ENCODE measurements at places on chromosomes 4 and X.

GRCh38 chr4:131649227-131649626 lies 1499.9 kb upstream of the PCDH10 start:
- no peak for DNase-seq

DNA sequence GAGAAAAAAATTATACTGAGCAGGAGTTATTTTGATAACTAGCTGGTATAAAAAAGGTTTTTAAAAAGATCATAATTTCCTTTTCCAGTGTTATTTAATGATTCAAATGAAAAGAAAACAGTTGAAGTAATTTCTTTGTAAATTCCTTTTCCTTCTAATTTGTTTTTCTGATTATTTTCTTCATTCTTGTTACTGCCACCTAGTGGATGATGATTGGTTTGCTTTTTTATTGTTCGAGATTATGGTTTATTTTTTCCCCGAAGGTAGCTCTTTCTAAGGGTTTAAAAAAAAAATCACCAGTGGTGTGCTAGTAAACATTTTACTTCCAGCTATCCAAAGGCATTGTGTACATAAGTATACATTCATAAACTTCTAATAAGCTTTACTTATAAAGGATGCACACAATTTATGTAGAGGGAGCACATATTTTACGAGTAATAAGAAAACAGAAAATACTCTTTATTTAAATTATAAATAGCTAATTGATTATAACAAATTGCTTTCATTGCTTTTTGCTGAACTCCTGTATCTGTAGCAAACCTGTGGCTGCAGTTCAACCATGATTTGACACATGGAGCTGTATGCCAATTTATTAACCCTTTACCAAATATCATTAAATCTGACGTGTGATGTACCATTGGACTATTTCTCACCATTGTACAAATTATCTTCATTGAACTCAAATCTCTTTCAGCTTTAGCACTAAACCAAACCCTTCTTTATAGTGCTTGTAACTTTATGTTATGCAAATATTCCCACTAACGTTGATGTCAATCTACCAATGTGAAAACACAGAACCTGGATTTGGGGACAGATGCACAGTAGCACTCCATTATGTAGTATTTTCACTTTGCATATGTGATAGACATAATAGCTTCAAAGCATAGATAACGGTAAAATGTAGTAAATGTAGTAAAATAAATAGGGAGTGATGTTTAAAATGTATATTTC lies 97.8 kb upstream of the ANK2 start:
- DNase-seq: no peak

DNA sequence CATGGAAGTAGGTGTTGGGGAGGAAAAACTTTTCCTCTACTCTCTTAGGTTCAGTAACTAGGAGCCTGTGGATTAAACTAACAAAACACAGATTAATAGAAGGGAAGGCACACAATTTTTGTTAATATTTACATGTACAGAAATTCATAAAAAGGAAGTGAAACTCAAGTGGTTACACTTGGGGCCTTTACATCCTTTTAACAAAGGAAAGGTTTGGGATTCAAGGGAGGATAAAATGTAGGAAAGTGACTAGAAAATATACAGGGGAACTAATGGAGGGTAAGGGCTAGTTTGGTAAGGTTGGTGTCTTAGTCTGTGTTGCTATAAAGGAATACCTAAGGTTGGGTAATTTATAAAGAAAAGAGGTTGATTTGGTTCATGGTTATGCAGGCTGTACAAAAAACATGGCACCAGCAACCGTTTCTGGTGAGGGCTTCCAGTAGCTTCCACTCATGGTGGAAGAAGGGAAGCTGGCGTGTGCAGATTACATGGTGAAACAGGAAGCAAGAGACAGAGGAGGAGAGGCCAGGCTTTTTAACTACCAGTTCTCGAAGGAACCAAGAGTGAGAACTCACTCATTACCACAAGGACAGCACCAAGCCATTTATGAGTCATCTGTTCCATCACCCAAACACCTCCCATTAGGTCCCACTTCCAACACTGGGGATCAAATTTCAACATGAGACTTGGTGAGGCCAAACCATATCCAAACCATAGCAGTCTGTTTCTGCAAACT lies 124.4 kb downstream of the CHRDL1 start:
- DNase-seq: no peak

DNA sequence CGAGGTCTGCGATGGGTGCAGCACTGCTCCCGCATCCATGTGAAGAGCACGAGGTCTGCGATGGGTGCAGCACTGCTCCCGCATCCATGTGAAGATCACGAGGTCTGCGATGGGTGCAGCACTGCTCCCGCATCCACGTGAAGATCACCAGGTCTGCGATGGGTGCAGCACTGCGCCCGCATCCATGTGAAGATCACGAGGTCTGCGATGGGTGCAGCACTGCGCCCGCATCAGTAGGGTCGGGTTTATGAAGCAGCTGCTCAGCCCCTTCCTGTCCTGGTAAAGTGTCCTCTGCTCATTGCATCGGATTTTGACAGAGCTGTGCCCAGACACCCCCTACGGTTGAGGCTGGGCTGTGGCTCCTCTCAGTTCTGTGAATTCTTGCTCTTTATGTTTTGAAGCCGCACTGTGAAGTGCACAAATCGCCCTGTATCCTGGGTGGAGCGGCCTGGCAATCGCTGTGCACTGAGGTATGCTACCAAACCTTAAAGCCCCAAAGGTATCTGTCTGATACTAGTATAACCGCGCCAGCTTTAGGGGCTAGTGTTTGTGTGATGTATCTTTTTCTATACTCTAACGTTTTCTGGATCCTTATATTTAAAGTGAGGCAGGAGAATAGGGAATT lies 98.7 kb downstream of the CPZ start:
- DNase-seq: no peak

DNA sequence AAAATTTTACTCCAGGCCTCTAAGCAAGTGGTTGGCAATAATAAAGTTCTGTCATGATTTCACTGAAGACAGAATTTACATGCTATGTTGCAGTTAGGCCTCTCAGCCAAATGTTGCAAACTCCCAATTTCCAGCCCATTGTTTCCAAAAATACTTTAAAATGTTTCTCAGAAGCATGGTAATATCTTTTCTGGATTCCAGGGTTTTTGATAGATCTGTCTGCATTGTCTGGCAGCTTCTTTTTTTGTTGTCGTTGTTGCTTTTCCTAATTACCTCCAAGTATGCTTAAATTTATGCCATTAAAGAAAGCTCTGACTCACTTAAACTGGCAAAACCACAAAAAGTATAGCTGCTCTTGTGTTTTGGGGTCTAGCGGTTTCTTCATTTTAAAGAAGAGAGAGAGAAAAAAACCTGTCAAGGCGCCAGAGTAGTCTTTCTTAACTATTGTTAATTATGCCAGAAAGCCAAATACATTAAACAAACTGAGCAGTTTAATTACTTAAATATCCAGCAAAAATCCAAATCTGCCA lies 97.0 kb downstream of the AGTR2 start:
- no peak for DNase-seq

DNA sequence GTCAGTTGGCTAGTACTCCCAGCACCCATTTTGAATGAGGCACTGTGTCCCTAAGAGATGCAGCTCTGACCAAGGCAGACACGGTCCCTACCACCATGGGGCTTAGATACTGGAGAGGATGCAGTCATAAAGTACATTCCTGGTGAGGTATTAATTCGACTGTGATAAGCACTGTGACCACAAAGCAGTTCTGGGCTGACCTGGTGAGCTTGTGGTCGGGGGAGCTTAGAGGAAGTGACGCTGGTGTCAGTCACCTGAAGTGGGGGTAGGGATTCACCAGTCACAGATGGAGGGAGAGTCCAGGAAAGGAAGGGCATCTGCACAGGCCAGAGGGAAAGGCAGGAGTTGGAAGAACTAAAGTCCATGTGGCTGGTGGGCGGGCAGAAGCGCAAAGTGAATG lies 15.8 kb upstream of the CLTRN start:
- no peak for DNase-seq
